ENCODE measurements at places on chromosomes 13 and 19. TPM values are rescaled to one million over a fixed set of nuclear protein-coding genes. Genes with fewer than 3 reads are reported as not detected.

The CD70 gene
- total RNA-seq: not detected

The KLK2 gene
- not detected for total RNA-seq

DNA sequence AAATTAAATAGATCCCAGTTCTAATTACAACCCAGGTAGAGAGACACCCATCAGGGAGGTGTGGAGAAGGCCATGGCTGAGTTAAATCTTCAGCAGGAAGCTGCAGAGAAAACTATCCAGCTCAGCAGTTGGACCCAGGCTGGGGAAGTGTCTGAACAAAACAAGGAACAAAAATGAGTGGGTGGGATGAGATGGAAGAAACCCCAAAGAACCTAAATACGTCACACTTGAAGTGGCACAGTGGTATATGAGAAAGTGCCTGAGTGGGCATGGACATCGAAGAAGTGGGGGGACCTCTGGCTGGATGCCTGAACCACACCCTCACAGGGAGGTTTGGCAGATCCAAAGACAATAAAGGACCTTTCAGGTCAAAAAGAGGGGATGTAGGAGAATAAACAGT is 3.5 kb upstream of the EPHX3 start:
- no peak for DNase-seq

DNA sequence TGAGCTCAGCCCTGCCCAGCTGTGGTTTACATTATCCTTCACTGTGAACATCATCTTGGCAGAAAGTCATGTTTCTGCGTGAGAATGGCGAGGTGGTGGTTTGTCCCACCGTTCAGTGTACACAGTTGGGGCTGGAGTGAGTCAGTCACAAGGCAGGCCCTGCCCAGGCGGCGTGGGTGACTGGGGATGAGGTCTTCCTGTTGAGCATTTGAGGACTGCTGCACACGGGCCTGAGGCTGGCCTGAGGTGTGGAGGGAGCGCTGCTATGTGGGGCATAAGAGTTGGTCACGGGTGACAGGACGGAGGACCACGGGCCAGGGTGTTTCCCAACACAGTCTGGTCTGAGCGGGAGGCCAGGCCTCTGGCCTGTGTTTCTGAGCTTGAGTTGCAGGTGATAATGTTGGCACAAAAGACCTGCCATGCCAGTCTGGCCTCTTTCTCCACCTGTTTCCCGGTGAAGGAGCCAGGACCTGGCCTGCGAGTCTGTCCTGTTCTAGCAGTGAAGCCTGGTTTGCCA is 13.4 kb upstream of the C19orf33 start:
- DNase-seq: no peak

- DNase-seq: peak; percentile 36
Measured at GRCh38 chr19:54178581-54179261, 5.8 kb upstream of the TMC4 start.

The ZNF563 gene
- total RNA-seq: 1.5 TPM

The PLIN4 gene
- 2.0 TPM for total RNA-seq

DNA sequence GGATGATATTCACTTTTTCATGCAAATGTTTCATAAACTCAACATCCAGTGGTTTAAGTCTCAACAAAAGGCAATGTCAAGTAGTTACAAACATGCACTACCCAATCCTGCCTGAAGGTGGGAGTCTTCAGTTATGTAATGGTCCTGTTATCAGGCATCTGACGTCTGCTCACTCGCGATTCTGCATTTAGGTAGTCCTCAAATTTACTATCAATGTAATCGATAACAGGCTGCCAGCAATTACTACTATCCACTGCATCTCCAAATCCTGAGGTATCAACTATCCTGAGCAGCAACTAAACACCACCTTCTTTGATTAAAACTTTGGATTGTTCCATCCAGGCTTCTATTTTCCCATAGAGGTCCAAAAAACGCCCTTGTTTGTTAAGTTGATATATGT is 51.2 kb downstream of the NLRP12 start:
- DNase-seq: peak; percentile 71

The C19orf38 gene
- not detected for total RNA-seq

GRCh38 chr19:49528211-49528771 is 488 bp downstream of the RCN3 start:
- no peak for DNase-seq

The ZNF98 gene
- total RNA-seq: 0.20 TPM

The OR4F17 gene
- not detected for total RNA-seq

GRCh38 chr19:17582613-17583012 is 27.2 kb downstream of the COLGALT1 start:
- DNase-seq: no peak

The ZNF432 gene
- 3.5 TPM for total RNA-seq

The CFD gene
- 1.2 TPM for total RNA-seq
